Uterus (tissue), 4 donors: ENCODE measurements at places on chromosomes 2 and 18. TPM values are rescaled to one million over a fixed set of nuclear protein-coding genes. Genes with fewer than 3 reads are reported as not detected.

The RBM45 gene
- total RNA-seq: 5.1 TPM

DNA sequence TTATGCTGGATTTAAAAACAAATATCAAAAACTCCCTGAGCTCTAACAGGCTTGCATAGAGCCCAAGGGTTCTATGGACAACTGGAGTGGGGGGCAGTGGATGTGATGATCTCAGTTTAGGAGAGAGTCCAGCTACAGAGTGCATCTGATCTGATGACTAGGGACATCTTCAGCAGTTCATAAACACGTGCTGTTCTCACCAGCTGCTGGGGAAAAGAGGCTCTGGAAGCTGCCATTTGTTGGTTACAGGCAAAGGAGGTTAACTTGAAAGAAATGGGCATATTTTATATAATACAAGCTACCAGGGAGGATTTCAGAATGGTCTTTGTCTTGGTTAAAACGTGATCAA is 36.0 kb upstream of the ZNF396 start:
- H3K4me1 ChIP-seq: no peaks in the 10 kb centered on the region
- no peak for DNase-seq
- no peaks in the 10 kb centered on the region for H3K27me3 ChIP-seq

- no peaks in the 10 kb centered on the region for H3K36me3 ChIP-seq
- H3K4me3 ChIP-seq: no peak overlapping the region
- DNase-seq: no peak
- no peak overlapping the region for H3K27ac ChIP-seq
- H3K4me1 ChIP-seq: no peaks in the 10 kb centered on the region
Observed at GRCh38 chr2:163667064-163667887, 68.5 kb downstream of the FIGN start.

DNA sequence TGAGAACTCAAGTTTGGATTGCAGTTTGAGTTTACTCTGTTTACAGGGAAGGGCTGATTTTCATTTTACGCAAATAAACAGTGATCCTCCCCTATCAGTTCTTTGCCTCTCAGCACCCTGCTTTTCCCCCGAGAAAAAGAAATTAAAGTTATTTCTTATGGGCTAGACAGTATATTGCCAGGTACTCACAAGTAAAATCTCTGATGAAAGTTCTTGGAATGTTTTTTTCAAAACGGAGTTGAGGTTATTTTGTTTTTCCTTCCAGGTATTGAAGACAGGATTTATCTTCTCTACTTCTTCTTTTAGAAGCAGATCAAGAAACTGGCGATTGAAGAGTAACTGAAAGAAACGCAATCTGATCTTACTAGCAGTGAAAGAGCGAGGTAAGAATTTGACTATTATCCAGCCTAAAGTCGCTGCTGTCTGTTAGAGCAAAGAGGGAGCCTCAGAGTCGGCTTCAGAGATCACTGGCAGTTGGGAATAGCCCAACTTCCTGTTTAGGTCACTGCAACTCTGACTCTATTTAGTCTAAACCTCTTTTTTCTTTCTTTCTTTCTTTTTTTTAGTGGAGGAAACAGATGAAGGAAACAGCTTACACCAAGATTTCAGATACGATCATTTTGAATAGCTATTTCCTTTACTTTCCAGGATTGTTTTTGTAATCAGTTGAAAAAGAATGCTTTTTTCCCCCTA is at the start of gene TFPI:
Gene TFPI, minus strand, starts transcription at position 425 of the 693 bp plus-strand sequence. CDS start 50,667 bp downstream, outside the sequence.
- H3K27ac ChIP-seq: peak within 1 kb of the TSS; percentile 73
- no peaks in the 10 kb centered on the region for H3K27me3 ChIP-seq
- no peaks in the 10 kb centered on the region for H3K36me3 ChIP-seq
- DNase-seq: peak; percentile 43
- peak within 1 kb of the TSS; percentile 47 for H3K4me3 ChIP-seq

The SALL3 gene
- total RNA-seq: not detected

The TSPYL6 gene
- total RNA-seq: 0.18 TPM

- no peaks in the 10 kb centered on the region for H3K36me3 ChIP-seq
- no peaks in the 10 kb centered on the region for H3K4me1 ChIP-seq
- DNase-seq: no peak
- H3K27ac ChIP-seq: no peak overlapping the region
- H3K27me3 ChIP-seq: no peaks in the 10 kb centered on the region
- H3K4me3 ChIP-seq: no peak overlapping the region
Observed at GRCh38 chr18:36450264-36450663, 152.8 kb downstream of the FHOD3 start.

DNA sequence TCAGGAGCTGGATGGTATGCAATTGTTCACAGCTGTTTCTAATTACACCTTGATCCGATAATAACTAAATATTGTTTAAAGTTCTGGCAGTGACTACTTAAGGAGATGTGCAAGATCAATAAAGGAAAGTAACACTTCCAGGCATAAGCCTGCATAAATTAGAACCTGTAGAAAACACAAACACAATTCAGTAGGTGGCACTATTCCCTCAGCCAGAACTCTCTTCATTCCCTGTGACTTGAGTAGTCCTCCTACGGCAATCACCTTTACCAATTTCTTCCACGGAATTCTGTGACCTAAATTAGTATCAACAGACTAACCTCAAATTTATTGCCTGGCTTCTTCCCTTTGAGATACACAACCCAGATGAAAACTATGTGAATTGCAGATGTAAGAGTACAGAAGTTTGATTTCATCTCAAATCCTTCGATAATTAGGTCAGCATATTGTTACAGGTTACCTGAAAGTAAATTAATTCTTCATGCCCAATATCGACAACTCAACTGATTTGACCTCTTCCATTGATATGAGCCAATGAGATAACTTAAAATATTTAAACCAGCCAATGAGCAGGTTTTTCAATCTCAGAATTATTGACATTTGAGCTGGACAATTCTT is 137.8 kb downstream of the PID1 start:
- H3K27me3 ChIP-seq: no peaks in the 10 kb centered on the region
- DNase-seq: no peak
- H3K27ac ChIP-seq: no peak overlapping the region
- H3K4me1 ChIP-seq: no peaks in the 10 kb centered on the region
- H3K4me3 ChIP-seq: no peak overlapping the region

- H3K27me3 ChIP-seq: no peaks in the 10 kb centered on the region
- H3K4me3 ChIP-seq: no peak overlapping the region
- H3K36me3 ChIP-seq: no peaks in the 10 kb centered on the region
- no peak for DNase-seq
- H3K27ac ChIP-seq: no peak overlapping the region
Observed at GRCh38 chr18:67381608-67382150, 134.8 kb downstream of the DSEL start.

- no peaks in the 10 kb centered on the region for H3K36me3 ChIP-seq
- H3K4me3 ChIP-seq: no peak overlapping the region
- no peak overlapping the region for H3K27ac ChIP-seq
- H3K4me1 ChIP-seq: no peaks in the 10 kb centered on the region
- no peak for DNase-seq
Observed at GRCh38 chr2:182023235-182023634, 37.6 kb downstream of the PPP1R1C start.

DNA sequence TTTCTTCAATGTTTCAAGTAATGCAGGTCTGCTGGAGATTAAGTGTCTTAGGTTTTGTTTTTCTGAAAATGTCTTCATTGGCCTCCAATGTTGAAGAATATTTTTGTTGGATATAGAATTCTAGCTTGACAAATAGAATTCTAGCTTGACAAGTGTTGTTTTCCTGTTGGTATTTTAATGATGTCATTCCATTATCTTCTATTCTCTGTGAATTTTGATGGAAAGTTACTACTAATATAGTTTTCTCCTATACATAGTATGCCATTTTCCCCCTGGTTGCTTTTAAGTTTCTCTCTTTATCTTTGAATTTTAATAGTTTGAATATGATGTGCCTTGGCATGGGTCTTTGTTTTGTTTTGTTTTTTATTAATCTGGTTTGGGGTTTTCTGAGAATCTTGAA is 119.9 kb downstream of the RAPGEF4 start:
- no peaks in the 10 kb centered on the region for H3K36me3 ChIP-seq
- no peak overlapping the region for H3K4me3 ChIP-seq
- DNase-seq: no peak
- no peak overlapping the region for H3K27ac ChIP-seq

DNA sequence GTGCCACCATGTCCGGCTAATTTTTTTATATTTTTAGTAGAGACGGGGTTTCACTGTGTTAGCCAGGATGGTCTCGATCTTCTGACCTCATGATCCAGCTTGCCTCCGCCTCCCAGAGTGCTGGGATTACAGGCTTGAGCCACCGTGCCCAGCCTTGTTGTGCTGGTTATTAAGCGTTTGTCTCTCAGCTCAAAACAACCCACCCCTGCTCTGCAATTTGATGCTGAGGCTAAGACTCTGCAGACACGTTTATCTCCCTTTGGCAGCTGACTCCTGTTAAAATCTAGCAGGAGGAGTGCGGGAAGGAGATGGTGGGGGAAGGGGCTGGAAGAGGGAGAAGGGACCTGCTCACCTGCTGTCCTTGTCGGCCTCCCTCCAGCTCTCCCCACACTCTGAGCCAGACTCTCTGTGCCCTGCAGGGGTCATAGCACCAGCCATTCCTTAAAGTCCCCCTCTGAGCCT is 29.9 kb upstream of the IMPA2 start:
- no peak overlapping the region for H3K4me3 ChIP-seq
- H3K27me3 ChIP-seq: no peaks in the 10 kb centered on the region
- no peaks in the 10 kb centered on the region for H3K36me3 ChIP-seq
- no peaks in the 10 kb centered on the region for H3K4me1 ChIP-seq

DNA sequence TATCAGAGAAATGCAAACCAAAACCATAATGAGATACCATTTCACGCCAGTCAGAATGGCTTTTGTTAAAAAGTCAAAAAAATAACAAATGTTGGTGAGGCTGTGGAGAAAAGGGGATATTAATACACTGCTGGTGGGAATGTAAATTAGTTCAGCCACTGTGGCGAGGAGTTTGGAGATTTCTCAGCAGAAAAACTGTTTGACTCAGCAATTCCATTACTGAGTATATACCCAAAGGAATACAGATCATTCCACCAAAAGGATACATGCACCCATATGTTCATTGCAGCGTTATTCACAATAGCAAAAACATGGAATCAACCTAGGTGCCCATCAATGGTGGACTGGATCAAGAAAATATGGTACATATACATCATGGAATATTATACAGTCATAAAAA is 54.5 kb upstream of the WDR75 start:
- no peak overlapping the region for H3K27ac ChIP-seq
- DNase-seq: no peak
- H3K36me3 ChIP-seq: no peaks in the 10 kb centered on the region
- H3K27me3 ChIP-seq: no peaks in the 10 kb centered on the region
- H3K4me1 ChIP-seq: no peaks in the 10 kb centered on the region

The IL1RL2 gene
- not detected for total RNA-seq

DNA sequence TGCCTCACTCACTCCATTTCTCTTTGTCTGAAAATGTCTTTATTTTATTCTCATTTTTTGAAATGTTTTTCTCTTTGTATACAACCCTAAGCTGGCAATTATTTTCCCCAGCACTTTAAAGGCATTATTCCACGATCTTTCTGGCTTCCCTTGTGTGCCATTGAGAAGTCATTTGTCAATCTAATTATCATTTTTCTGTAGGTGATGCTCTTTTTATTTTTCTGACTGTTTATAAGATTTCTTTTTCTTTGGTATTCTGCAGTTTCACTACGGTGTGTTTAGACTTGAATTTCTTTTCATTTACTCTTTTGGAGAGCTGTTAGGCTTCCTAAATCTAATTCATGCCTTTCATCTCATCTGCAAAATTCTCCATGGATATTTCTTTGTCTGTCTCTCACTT is 8.1 kb downstream of the SCYGR4 start:
- no peak overlapping the region for H3K27ac ChIP-seq
- H3K36me3 ChIP-seq: no peaks in the 10 kb centered on the region
- no peaks in the 10 kb centered on the region for H3K4me1 ChIP-seq
- DNase-seq: no peak
- H3K27me3 ChIP-seq: no peaks in the 10 kb centered on the region

- no peak for DNase-seq
- no peak overlapping the region for H3K27ac ChIP-seq
- H3K4me3 ChIP-seq: no peak overlapping the region
- H3K36me3 ChIP-seq: no peaks in the 10 kb centered on the region
Observed at GRCh38 chr18:11866764-11867163, 15.6 kb downstream of the CHMP1B start.

DNA sequence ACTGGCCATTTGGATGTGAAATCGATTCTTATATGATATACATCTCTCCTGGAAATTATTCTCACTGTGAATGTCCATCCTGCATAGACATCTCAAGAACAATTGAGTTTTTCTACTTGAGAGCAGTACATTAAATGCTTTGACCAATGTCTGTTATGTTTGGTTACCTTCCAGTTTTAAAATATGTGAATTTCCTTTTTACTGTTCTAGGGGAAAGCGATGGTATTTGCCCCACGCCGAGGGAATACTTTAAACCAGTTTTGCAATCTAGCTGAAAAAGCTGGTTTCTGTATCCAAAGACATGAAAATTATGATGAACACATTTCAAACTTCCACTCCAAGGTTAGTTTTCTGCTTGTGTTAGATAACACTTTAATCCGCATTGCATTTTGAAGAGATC is 175.3 kb upstream of the SIX3 start:
- no peak overlapping the region for H3K4me3 ChIP-seq
- no peaks in the 10 kb centered on the region for H3K36me3 ChIP-seq
- H3K27me3 ChIP-seq: no peaks in the 10 kb centered on the region
- no peak overlapping the region for H3K27ac ChIP-seq

The SF3B1 gene
- 1,013 TPM for total RNA-seq

The HOXD9 gene
- 22.1 TPM for total RNA-seq

DNA sequence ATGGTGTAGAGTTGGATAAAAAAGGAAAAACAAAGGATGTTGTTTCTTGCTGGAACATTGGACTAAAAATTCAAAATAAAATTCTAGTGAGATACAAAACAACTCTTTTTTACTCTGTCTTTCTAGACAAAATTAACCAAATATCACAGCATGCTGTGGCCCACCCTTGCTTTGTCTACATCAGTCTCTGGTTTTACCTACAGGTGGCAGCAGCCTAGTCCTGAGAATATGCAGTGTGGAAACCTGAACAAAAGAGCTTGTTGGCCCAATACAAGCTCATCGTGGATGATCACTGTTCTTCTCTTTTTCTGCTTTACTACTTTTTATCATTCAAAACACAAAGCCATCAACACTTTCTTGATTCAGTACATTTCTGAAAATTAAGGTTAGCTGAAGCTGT is 210.4 kb downstream of the CDH19 start:
- H3K4me1 ChIP-seq: no peaks in the 10 kb centered on the region
- no peak overlapping the region for H3K4me3 ChIP-seq
- H3K36me3 ChIP-seq: no peaks in the 10 kb centered on the region
- no peak for DNase-seq
- H3K27ac ChIP-seq: no peak overlapping the region

GRCh38 chr2:23241121-23241520 is 143.9 kb upstream of the KLHL29 start:
- DNase-seq: no peak
- H3K4me1 ChIP-seq: no peaks in the 10 kb centered on the region
- no peak overlapping the region for H3K27ac ChIP-seq
- no peak overlapping the region for H3K4me3 ChIP-seq
